ENCODE measurements at places on chromosomes 6 and 20. TPM values are rescaled to one million over a fixed set of nuclear protein-coding genes. Genes with fewer than 3 reads are reported as not detected.
A peak's percentile ranks its signal among the peaks of the same experiment; 100 is the strongest.

The ZBP1 gene
- total RNA-seq: 0.11 TPM

The APOM gene
- total RNA-seq: 0.18 TPM

The TSPO2 gene
- not detected for total RNA-seq

The SIRPD gene
- not detected for total RNA-seq

DNA sequence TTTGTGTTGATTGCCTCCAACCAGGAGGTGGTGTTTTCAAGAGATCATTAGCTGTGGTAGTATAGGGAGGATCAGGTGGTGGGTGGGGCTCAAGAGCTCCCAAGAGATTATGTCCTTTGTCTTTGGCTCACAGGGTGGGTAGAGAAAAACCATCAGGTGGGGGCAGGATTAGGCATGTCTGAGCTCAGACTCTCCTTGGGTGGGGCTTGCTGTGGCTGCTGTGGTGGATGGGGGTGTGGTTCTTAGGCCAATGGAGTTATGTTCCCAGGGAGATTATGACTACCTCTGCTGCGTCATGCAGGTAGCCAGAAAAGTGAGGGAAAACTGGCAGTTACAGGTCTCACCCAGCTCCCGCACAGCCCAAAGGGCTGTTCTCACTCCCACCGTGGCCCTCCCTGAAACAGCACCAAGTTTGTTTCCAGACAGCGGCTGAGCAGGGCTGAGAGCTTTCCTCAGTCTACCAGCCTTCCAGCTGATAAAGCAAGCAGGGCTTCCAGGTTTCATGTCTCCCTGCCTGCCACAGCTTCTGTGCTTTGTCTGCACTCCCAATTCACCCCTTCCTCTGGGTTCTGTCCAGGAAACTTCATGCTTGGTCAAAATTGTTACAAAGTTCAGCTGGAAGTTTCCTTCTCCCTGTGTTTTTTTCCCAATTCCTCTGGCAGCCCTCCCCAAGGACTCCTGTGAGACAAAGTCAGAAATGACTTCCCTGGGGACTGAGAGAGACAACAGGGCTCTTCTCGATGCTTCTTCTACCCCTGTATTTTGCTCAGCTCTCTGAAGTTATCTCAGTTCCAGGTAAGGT, 481.1 kb upstream of the MAN1A1 start:
- no peak for DNase-seq

DNA sequence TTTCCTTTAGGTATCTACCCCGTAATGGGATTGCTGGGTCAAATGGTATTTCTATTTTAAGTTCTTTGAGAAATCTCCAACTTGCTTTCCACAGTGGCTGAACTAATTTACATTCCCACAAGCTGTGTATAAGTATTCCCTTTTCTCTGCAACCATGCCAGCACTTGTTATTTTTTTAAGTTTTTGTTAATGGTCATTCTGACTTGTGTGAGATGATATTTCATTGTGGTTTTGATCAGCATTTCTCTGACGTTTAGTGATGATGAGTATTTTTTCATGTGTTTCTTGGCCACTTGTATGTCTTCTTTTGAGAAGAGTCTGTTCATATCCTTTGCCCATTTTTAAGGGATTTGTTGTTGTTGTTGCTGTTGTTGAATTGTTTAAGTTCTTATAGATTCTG, 871.1 kb downstream of the KIF16B start:
- no peak for DNase-seq

- peak; percentile 23 for DNase-seq
These were observed 51.8 kb downstream of the ABRACL start for GRCh38 chr6:139080255-139080920.

DNA sequence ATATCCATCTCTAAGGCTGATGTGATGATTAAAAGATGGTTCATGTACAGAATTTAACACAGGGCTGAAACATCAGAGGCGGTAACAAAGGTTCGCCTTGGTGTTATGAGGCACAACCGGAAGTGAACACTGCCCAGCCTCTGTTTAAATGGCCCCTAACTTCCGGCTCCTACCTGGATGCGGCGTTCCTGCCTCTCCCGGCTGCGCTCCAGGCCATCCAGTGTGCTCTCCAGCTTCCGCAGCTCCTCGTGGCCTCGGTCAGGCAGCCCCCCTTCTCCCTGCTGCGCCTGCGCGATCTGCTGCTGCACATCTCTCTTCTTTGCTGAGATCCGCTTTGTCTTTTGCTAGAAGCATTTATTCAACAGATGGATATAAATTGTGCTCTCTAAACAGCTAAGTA, 195.3 kb downstream of the SYNE1 start:
- no peak for DNase-seq

GRCh38 chr6:152201120-152201519, 393.6 kb downstream of the ESR1 start:
- DNase-seq: no peak

All from Daoy (cell line).